Uterus (tissue), 4 donors: ENCODE measurements at places on chromosomes 1 and 21. TPM values are rescaled to one million over a fixed set of nuclear protein-coding genes. Genes with fewer than 3 reads are reported as not detected.

The GUCA2A gene
- not detected for total RNA-seq

The NEGR1 gene
- 42.9 TPM for total RNA-seq

The PLPP3 gene
- 315 TPM for total RNA-seq

The CASP9 gene
- 2.6 TPM for total RNA-seq

The FAM177B gene
- total RNA-seq = 0.40 TPM

The PALMD gene
- 64.3 TPM for total RNA-seq

The KRTAP12-2 gene
- not detected for total RNA-seq

The F3 gene
- total RNA-seq = 85.6 TPM

The ELAPOR1 gene
- total RNA-seq = 0.29 TPM

The UBXN11 gene
- 7.4 TPM for total RNA-seq

The SPRR2A gene
- not detected for total RNA-seq

The ACTN2 gene
- total RNA-seq = 0.29 TPM

The HTR6 gene
- total RNA-seq = not detected

The CD55 gene
- 42.8 TPM for total RNA-seq

The TRAF3IP3 gene
- 1.3 TPM for total RNA-seq

- DNase-seq = no peak
Measured at GRCh38 chr1:914891-915280, 8.8 kb upstream of the SAMD11 start.

- no peak for DNase-seq
Measured at GRCh38 chr21:28127175-28127785, 865.4 kb downstream of the LTN1 start.

GRCh38 chr1:160951443-160952128 lies 3.0 kb downstream of the ITLN2 start:
- DNase-seq = no peak

GRCh38 chr21:36065497-36066036 lies 4.3 kb upstream of the CBR1 start:
- DNase-seq = no peak

DNA sequence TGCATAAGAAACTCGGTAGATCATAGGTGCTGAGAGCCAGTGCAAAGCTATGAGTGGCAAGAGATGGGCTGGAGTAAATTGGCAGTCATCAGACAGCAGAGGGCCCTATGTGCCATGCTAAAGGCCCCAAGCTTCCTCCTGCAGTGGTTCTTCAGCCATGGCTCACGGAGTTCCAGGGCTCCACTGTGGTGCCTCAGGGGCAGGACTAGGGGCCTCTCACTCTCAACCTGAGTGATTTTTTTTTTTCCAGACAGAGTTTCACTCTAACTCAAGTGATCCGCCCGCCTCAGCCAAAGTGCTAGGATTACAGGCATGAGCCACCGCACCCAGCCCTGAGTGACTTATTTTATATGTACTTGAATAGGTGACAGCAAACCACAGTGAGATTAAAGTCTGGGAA lies 10.4 kb upstream of the GJA8 start:
- DNase-seq = no peak

- DNase-seq = no peak
Measured at GRCh38 chr1:226302731-226303130, 6.2 kb downstream of the LIN9 start.

GRCh38 chr1:50974618-50974935 lies 4.5 kb downstream of the CDKN2C start:
- DNase-seq = no peak

- DNase-seq = no peak
Measured at GRCh38 chr1:119298687-119299303, 69.8 kb upstream of the HAO2 start.

DNA sequence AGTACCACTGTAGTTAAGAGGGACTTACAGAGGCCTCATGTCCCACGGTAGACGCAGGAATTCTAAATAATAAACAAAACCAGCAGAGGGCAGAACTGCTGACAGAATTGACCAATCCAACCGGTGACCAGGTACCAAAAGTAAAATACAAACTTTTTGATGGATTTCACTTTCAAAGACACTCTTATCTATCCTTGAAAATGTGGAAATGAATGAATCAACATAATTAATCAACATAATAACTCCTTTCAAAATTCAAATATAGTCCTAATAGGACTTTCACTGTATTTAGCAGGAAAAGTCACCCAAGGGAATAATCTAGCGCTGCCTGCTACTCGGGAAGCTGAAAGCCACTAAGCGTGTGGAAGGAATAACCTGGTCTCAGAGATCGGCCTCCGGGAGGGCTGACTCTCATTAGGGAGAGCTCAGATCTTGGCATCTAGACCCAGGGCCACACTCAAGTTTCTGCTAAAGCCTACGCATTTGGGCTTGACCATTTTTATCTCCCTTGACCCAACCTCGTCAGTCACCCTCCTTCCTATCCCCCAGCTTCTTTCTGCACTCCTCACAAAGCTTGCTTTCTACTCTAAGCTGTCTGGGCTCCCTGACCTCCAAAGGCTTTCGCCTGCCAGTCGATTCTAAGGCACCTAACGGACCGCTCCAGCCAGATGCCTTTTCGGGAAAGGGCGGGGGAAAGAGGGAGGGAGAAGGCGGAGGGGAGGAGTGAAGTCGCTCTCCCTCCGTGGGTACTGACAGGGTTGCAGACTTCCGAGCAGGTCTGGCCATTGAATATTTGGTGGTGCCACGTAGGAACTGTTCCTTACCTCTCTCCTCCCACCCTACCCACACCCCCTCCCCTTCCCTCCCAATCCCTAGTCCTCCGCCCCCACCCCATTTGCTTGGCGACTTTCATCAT lies 1.6 kb downstream of the COL11A1 start:
- no peak for DNase-seq

GRCh38 chr1:228914700-228915099 lies 179.4 kb downstream of the RHOU start:
- DNase-seq = no peak

- no peak for DNase-seq
Measured at GRCh38 chr1:201084295-201084694, 27.9 kb downstream of the CACNA1S start.

GRCh38 chr1:30534551-30534940 lies 188.8 kb downstream of the MATN1 start:
- DNase-seq = peak; percentile 3

- no peak for DNase-seq
Measured at GRCh38 chr1:108592030-108592759, 32.3 kb downstream of the EEIG2 start.

DNA sequence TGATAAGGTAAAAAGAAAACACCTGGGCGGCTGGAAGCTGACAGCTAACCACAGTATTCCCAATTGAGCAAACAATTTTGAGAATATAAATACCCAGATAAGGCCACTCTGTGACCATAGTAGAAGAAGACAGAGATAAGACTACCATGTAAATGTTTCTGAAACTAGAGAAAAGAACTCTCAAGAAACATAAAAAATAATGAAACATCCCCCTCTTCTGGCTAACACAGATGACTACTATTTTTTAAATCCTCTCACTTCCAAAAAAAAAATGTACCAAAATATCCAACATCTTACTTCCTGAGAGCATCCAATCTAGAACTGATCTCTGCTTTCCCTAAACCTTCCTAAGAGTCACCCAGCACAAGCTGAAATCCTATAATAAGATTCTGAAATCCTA lies 125.9 kb downstream of the HFM1 start:
- DNase-seq = no peak

- DNase-seq = no peak
Measured at GRCh38 chr1:107829036-107829770, 135.8 kb downstream of the VAV3 start.

GRCh38 chr1:205970486-205970885 lies 27.2 kb upstream of the SLC26A9 start:
- no peak for DNase-seq

GRCh38 chr21:28704746-28705145 lies 287.9 kb downstream of the LTN1 start:
- peak; percentile 45 for DNase-seq

DNA sequence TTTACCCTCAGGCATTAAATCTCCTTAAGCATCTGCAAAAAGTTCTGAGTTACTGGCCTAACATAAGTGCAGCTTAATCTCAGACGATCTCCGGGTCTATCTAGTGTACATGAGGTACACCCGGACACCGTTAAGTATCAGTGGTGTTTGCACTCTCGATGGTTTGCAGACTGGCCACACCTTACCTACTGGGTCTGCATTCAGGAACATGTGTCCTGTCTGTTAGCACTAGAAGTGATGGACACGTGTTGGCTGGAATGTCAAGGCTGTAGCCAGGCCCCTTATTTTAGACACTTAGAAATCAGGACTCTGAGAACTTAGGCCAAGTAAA lies 783 bp upstream of the AGL start:
- DNase-seq = no peak

DNA sequence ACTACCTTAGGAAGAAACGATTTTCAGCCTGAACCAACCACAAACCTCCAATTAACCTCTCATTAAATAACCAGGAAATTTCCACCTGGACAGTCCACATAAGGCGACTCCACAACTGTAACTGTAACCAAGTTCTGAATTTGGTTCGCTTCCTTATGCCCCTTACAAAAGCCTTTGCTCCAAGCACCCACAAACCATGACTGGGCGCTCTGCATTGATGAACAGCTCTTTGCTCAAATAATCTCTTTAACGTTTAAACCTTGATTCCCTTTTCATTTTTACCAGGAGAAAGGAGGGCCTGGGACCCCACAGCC lies 38.2 kb upstream of the ZNF124 start:
- no peak for DNase-seq

- DNase-seq = no peak
Measured at GRCh38 chr1:60068393-60069045, 5.1 kb downstream of the C1orf87 start.

- no peak for DNase-seq
Measured at GRCh38 chr1:206975306-206975705, 5.0 kb upstream of the FCAMR start.

GRCh38 chr1:2382621-2383361 lies 8.6 kb downstream of the MORN1 start:
- DNase-seq = no peak

GRCh38 chr1:202752774-202753173 lies 42.5 kb upstream of the SYT2 start:
- DNase-seq = no peak

GRCh38 chr1:85128316-85128715 lies 72.5 kb downstream of the SYDE2 start:
- no peak for DNase-seq

- no peak for DNase-seq
Measured at GRCh38 chr1:19347533-19348172, 35.5 kb downstream of the SLC66A1 start.

- no peak for DNase-seq
Measured at GRCh38 chr1:3630161-3630611, 5.4 kb downstream of the TPRG1L start.

DNA sequence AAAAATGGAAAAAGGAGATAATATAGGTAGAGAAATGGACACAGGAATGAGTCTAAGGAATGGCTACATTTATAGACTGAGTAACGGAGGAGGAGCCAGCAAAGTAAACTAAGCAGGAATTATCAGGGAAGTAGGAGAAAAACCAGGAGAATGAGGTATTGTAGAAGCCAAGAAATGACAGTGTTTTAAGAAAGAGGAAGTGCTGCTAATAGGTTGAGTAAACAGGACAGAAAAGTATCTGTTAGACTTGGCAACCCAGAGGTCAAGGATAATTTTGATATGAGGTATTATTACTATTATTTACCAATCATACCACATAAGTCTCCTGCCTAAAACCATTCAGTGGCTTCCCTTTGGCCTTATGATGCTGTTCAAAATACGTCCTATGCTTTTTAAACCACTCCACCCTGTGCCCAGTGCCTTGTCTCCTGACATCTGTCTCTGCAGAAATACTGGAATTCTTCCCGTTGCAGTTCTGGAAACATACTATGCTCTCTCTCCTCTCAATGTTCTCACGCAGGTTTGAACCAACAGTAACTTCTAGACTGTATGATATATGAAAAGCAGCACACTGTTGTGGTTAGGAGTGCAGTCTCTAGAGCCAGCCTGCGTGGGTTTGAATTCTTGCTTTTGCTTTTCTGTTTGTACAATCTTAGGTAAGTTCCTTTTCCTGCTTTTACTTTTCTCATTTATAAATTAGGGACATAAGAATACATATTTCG lies 24.6 kb upstream of the NEK7 start:
- DNase-seq = no peak

GRCh38 chr1:61392409-61393242 lies 310.3 kb downstream of the NFIA start:
- DNase-seq = no peak

DNA sequence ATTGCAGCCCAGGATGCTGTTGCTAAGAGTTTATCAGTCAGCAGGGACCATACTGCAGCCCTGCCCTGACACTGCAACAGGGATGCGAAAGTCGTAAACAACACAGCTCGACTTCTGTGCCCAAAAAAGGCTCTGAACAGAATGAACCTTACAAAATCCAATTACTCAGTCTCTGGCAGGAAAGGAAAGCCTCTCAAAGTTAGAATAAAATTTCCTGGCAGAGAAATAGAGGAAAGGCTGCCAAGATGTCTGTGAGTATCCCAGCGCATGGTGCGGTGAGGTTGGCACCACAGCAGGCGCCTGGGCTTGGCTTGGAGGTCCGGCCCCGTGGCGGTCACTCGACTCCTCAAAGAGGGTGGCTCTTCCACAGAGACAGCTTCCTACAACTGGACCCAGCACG lies 185.8 kb downstream of the PCP4 start:
- DNase-seq = peak; percentile 73

GRCh38 chr21:18356801-18357200 lies 46.8 kb downstream of the TMPRSS15 start:
- DNase-seq = no peak
